ENCODE measurements at places on chromosomes 6 and 20. TPM values are rescaled to one million over a fixed set of nuclear protein-coding genes. Genes with fewer than 3 reads are reported as not detected.

Gene FAM184A
- 0.54 TPM for total RNA-seq

Gene GJA1
- 151 TPM for total RNA-seq

Gene STX11
- total RNA-seq = 26.5 TPM

Gene FAM209B
- not detected for total RNA-seq

Gene TRIM15
- not detected for total RNA-seq

Gene TBC1D32
- 3.4 TPM for total RNA-seq

Gene HEY2
- 0.40 TPM for total RNA-seq

Gene CITED2
- total RNA-seq = 108 TPM

Gene DLL1
- 1.2 TPM for total RNA-seq

Gene SDCBP2
- 5.6 TPM for total RNA-seq

Gene SHLD1
- total RNA-seq = 3.1 TPM

Gene MDFI
- 19.5 TPM for total RNA-seq
